ENCODE measurements at places on chromosomes 5 and 9.

GRCh38 chr9:77677957-77678535 is 29.9 kb upstream of the GNA14 start:
- no peak for DNase-seq

DNA sequence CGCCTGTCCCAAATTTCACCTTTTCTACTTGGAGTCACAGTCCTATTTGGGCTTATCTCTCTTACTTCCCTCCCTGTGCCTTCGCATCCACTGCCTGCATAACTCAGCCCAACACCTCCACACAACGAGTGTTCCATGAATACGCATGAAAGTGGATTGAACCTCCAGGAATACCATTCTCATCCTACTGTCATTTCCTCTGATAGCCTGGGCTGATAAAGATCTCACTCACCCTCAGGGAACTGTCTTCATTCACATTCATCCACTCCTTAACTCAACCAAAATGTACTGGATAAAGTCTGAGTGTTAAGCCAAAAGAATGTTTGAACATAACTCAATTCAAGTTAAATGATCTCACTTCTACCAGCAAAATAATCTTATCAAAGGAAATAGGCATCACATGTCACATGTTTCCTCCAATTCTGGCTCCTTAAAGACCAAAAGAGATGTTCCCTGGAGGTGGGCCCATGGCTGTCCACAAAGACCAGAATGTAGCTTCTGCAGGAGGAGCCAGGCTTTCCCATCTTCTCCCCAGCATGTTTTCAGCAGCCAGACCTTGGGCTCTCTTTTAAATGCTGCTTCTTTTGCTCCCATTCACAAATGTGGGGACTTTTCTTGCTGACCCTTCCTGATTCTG is 28.4 kb upstream of the TRIO start:
- no peak for DNase-seq

DNA sequence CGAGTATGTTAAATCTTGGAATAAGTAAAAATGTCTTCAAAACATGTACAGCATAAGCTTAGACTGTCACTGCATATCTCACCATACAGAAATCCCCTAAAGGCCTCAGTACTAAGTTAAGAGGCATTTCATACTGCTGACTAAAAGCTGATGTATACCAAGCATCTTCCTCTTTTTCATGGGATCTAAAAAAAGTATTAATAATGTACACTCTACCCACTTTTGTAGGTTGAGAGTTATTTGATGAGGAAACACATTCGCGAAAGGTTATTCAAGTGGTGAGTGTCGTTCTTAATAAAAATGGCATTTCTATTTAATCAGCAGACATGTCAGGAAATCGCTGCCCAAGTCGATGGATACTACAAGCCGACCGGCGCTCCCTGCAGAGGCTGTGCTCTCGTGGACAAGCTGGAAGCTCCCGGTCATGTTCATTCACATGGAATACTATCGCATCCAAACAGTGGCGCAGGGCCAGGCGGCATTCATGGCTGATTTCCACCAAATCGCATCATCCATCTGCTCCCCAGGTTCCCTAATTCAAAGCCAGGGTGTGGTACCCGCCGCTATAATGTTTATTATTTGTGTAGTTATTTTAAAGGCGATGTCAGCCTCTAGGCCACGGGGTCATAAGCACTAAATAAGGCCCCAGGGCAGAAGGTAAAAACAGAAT is 724 bp downstream of the SGTB start:
- no peak for DNase-seq

GRCh38 chr9:97688654-97689053 is 8.5 kb downstream of the XPA start:
- DNase-seq: no peak

GRCh38 chr9:134983506-134984371 is 66.0 kb upstream of the FCN1 start:
- no peak for DNase-seq

DNA sequence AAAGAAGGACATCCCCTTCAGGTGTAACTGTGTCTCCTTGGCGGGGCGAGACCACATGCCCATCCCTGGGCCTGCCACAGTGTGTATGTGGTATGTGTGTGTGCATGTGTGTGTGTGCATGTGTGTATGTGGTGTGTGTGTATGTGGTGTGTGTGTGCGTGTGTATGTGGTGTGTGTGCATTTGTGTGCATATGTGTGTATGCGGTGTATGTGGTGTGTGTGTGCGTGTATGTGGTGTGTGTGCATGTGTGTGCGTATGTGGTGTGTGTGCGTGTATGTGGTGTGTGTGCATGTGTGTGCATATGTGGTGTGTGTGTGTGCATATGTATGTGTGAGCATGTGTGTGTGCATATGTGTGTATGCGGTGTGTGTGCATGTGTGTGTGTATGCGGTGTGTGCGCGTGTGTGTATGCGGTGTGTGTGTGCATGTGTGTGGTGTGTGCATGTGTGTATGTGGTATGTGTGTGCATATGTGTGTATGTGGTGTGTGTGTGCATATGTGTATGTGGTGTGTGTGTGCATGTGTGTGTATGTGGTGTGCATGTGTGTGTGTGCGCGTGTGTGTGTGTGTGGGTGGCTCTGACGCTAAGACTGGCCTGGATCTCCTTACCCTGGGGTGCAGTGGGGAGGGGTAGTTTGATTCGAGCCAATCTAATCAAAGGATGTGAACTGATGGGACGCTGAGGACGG is 107.9 kb upstream of the RAPGEF1 start:
- DNase-seq: no peak

Data from stimulated activated CD8-positive, alpha-beta memory T cell treated with anti-CD3 and anti-CD28 coated beads, Interleukin-4, amount 100 ng/mL, for 4 hours (primary cell).